ENCODE measurements at places on chromosomes 1 and 21.

DNA sequence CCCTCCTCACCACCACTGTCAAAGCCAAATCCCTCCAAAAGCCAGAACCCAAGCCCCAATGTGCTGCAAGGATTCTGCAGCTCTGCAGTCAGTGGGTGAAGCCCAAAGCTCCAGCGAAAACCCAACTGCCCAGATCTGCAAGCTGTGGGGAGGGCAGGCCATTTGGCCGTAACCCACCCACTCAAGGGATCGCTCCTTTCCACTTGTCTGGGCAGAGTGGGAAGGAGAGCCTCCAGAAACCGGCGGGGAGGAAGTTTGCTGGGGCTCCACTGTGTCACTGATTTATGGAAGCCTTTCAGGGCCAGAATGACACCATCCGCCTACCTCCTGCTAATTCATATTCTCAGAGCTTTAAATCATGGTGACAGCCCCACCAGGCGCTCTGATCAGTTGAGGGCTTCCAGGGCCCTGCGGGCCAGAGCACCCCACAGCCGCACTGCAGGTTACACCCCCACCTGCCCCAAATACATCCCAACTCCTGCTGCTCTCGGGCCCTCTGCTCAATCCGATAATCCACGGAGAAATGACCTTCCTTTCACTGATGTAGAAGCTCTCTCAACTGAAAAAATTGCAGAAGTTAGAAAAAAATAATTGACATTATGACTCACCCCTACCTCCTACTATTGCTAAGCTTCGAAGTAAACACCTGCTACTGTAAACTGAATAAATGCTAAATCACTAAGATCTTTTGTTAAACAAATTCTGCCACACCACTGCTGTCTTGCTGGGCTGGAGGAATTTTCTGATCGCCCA is 40.6 kb upstream of the RAB4A start:
- no peaks in the 10 kb centered on the region for H3K27me3 ChIP-seq
- peak; percentile 14 for DNase-seq
- no peaks in the 10 kb centered on the region for H3K36me3 ChIP-seq

GRCh38 chr1:27455139-27455811 is 34.7 kb downstream of the WASF2 start:
- H3K27ac ChIP-seq = peak overlapping the region; percentile 37
- H3K4me3 ChIP-seq = no peak overlapping the region
- DNase-seq = no peak
- H3K36me3 ChIP-seq = no peaks in the 10 kb centered on the region
- H3K27me3 ChIP-seq = no peaks in the 10 kb centered on the region

DNA sequence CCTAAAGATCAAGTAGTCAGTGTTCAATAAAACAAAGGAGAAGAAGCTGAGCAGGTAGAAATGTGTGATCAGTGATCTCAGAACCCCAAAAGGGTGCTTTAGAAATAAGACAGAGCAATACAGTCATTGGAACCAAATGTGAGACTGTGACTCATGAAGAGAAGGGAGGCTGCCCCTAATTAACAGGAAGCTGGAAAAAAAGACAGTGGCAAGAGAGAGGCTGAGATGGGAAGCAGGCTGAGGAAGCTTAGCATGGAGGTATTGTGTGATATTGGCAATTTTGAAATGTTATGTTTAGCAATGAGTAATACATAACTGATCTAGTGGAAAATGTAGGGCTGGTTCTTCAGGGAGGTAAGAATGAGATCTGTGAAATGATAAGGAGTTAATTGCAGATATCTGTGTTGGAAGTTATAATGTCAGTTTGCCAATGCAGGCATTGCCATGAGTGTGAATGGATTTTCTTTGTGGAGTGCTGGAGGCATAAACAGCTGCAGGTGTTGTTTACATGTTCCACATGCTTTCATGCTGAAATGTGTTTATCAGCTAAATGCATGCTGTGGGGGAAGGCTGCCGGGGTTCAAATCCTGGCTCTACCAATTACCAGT is 90.6 kb upstream of the CACNA1E start:
- DNase-seq = no peak
- no peak overlapping the region for H3K4me3 ChIP-seq
- peaks cover 8% of the 10 kb centered on the region for H3K4me1 ChIP-seq
- H3K27me3 ChIP-seq = no peaks in the 10 kb centered on the region

- peaks cover 32% of the 10 kb centered on the region for H3K4me1 ChIP-seq
- no peak overlapping the region for H3K27ac ChIP-seq
- no peak overlapping the region for H3K4me3 ChIP-seq
- no peaks in the 10 kb centered on the region for H3K27me3 ChIP-seq
- no peak for DNase-seq
- no peaks in the 10 kb centered on the region for H3K36me3 ChIP-seq
Observed at GRCh38 chr1:63618011-63618410, 24.8 kb downstream of the PGM1 start.

GRCh38 chr1:187931776-187932175 is 1103.0 kb downstream of the PLA2G4A start:
- H3K36me3 ChIP-seq = no peaks in the 10 kb centered on the region
- no peak overlapping the region for H3K4me3 ChIP-seq
- no peaks in the 10 kb centered on the region for H3K4me1 ChIP-seq

- no peak overlapping the region for H3K27ac ChIP-seq
- H3K36me3 ChIP-seq = no peaks in the 10 kb centered on the region
- H3K27me3 ChIP-seq = no peaks in the 10 kb centered on the region
- peaks cover 16% of the 10 kb centered on the region for H3K4me1 ChIP-seq
Observed at GRCh38 chr21:42307106-42307505, 8.1 kb downstream of the TFF3 start.

DNA sequence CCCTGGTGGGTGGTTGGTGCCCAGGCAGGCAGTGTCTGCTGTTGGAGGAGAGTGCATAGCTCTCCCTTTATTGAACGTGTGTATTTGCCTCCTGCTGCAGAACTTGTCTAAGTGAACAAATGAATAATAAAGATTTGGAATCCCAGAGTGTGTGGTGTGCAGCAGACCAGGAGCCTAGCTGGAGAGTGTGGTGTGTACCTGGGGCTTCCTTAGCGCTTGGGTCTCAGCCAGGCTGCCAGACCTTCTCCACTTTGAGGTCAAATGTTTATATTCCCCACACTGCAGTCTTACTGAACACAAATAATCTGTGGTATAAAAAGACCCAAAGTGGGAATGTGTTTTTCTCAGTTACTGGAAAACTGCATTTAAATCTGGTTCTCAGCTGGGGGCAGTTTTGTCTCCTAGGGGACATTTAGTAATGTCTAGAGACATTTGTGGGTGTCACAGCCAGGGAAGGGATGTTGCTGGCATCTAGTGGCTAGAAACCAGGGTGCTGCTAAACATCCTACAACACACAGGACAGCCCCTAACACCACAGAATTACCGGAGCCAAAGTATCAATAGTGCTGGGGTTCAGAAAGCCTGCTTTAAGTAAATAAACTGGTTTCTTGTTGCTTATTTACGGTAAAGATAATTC is 23.6 kb downstream of the SLC37A1 start:
- peaks cover 3% of the 10 kb centered on the region for H3K4me1 ChIP-seq
- H3K27ac ChIP-seq = no peak overlapping the region
- no peaks in the 10 kb centered on the region for H3K27me3 ChIP-seq
- no peak overlapping the region for H3K4me3 ChIP-seq

DNA sequence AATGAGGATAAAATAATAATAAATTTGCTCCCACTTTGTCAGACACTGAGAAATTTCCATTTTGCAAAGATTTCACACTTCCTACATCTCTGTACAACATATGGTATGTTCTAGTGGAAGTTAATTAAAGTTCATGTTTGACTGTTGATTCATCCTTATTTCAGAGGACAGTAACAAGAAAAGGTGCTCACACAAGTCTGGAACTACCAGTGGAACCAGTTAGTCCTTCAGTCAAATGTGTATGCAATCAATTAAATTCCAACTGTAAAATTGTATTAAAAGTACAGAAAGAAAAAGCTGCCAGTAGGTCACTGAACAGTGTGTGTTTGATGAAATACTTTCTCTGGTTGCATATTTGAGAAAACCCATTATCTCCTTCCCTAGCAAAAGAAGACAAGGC is 496.0 kb upstream of the PKN2 start:
- no peak overlapping the region for H3K4me3 ChIP-seq
- no peak for DNase-seq
- no peaks in the 10 kb centered on the region for H3K27me3 ChIP-seq
- no peaks in the 10 kb centered on the region for H3K36me3 ChIP-seq

- H3K4me3 ChIP-seq = no peak overlapping the region
- peaks cover 21% of the 10 kb centered on the region for H3K4me1 ChIP-seq
- peak overlapping the region; percentile 89 for H3K27ac ChIP-seq
- H3K27me3 ChIP-seq = no peaks in the 10 kb centered on the region
- peak; percentile 85 for DNase-seq
- no peaks in the 10 kb centered on the region for H3K36me3 ChIP-seq
Observed at GRCh38 chr1:234683861-234684632, 74.1 kb upstream of the IRF2BP2 start.

- H3K27ac ChIP-seq = peak overlapping the region; percentile 99
- no peaks in the 10 kb centered on the region for H3K27me3 ChIP-seq
- no peaks in the 10 kb centered on the region for H3K36me3 ChIP-seq
- DNase-seq = peak; percentile 99
- H3K4me3 ChIP-seq = no peak overlapping the region
Observed at GRCh38 chr1:21251773-21252471, 38.3 kb downstream of the ECE1 start.

DNA sequence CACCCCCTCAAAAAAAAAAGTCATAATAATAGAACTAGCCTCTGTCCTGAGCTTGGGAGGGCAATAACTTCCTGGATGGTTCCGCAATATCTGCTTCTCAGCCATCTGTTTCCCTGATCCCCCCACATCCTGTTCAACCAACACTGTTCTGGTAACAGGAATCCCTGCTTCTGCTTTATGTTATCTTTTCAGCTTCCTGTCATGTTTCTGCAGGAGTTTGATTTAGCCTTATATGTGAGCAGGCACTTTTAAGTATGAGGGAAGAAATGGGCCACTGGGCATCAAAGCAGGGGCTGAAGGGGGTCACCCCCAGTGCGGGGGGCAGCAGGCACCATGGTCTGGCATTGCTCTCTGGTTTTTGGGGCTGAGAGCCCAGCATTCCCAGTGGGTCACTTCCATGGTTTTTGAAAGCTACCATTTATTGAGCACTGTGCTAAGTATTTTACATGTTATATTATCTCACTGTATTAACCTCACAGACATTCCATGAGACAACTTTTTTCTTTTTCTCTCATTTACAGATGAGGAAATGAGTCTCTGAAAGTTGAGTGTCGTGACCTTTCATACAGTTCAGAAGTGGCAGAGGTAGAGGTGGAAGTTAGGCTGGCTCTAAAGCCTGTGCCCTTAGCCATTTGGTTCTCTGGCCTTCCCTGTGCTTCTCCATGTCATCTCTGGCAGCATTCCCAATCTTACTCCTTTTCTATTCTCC is 61.9 kb downstream of the DNTTIP2 start:
- no peak overlapping the region for H3K4me3 ChIP-seq
- no peaks in the 10 kb centered on the region for H3K27me3 ChIP-seq
- no peaks in the 10 kb centered on the region for H3K4me1 ChIP-seq
- no peak overlapping the region for H3K27ac ChIP-seq
- no peak for DNase-seq

GRCh38 chr1:183087001-183087400 is 63.8 kb downstream of the LAMC1 start:
- H3K27me3 ChIP-seq = no peaks in the 10 kb centered on the region
- no peak overlapping the region for H3K27ac ChIP-seq
- H3K4me3 ChIP-seq = no peak overlapping the region
- H3K36me3 ChIP-seq = no peaks in the 10 kb centered on the region
- DNase-seq = no peak

DNA sequence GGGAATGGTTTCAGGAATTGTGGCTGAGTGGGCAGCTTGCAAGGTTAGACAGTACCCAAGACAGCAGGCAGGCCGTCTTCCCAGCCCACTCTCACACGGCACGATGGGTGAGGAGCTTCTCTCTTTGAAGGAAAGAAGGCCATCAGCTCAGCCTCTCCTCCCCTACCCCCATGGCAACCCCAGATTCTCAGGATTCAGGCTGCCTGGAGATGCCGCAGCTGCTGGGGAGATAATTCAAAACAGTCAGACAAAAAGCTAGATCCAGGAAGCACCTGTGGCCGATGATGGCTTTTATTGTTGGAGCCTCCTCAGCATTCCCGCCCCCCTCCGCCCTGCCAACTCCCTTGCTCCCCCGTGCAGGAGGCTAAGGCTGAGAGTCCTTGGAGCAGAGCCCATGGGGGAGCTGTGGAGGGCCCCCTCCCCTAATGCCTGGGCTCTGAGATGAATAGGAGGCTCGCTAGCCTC is 220.5 kb downstream of the TRABD2B start:
- H3K4me3 ChIP-seq = no peak overlapping the region
- no peaks in the 10 kb centered on the region for H3K27me3 ChIP-seq
- no peaks in the 10 kb centered on the region for H3K36me3 ChIP-seq
- H3K27ac ChIP-seq = no peak overlapping the region

DNA sequence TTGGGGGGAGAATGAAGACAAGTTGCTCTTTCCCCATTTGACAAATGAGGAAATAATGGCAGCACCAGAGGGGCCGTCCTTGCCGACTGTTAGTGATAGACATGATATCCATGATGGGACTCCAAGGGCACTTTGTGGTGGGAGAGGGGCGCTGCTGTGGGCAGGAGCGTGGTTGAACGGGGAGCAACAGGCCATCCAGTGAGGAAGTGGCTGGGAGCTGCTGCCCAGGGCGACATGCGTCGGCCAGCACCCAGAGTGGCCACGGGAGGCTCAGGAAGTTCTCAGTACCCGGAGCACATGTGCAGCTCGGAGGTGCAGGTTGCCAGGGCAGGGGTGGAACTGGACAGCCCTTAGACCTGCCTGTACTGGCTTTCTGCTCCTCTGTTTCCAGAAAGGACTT is 71.0 kb downstream of the SLC35F3 start:
- DNase-seq = no peak
- no peak overlapping the region for H3K27ac ChIP-seq
- no peaks in the 10 kb centered on the region for H3K4me1 ChIP-seq
- no peaks in the 10 kb centered on the region for H3K27me3 ChIP-seq
- H3K4me3 ChIP-seq = no peak overlapping the region

- H3K4me1 ChIP-seq = no peaks in the 10 kb centered on the region
- no peaks in the 10 kb centered on the region for H3K27me3 ChIP-seq
- no peak overlapping the region for H3K27ac ChIP-seq
- no peaks in the 10 kb centered on the region for H3K36me3 ChIP-seq
- H3K4me3 ChIP-seq = no peak overlapping the region
Observed at GRCh38 chr1:65866439-65866838, 73.7 kb downstream of the PDE4B start.

GRCh38 chr1:119544165-119544762 is 37.3 kb downstream of the HSD3B1 start:
- no peaks in the 10 kb centered on the region for H3K27me3 ChIP-seq
- peaks cover 37% of the 10 kb centered on the region for H3K4me1 ChIP-seq
- no peak for DNase-seq
- H3K36me3 ChIP-seq = no peaks in the 10 kb centered on the region
- no peak overlapping the region for H3K27ac ChIP-seq
- H3K4me3 ChIP-seq = no peak overlapping the region

- H3K4me1 ChIP-seq = no peaks in the 10 kb centered on the region
- no peaks in the 10 kb centered on the region for H3K27me3 ChIP-seq
Observed at GRCh38 chr1:202235856-202236837, 42.5 kb downstream of the LGR6 start.

- no peak overlapping the region for H3K4me3 ChIP-seq
- no peaks in the 10 kb centered on the region for H3K27me3 ChIP-seq
- peaks cover 3% of the 10 kb centered on the region for H3K4me1 ChIP-seq
- no peaks in the 10 kb centered on the region for H3K36me3 ChIP-seq
Observed at GRCh38 chr1:246445503-246445902, 61.6 kb downstream of the SMYD3 start.

GRCh38 chr1:150182247-150182646 is 32.5 kb downstream of the PLEKHO1 start:
- no peak overlapping the region for H3K4me3 ChIP-seq
- peaks cover 9% of the 10 kb centered on the region for H3K4me1 ChIP-seq
- H3K36me3 ChIP-seq = no peaks in the 10 kb centered on the region
- H3K27me3 ChIP-seq = no peaks in the 10 kb centered on the region
- no peak overlapping the region for H3K27ac ChIP-seq
- DNase-seq = no peak

GRCh38 chr1:197464044-197464443 is 196.0 kb downstream of the CRB1 start:
- H3K36me3 ChIP-seq = no peaks in the 10 kb centered on the region
- H3K27ac ChIP-seq = no peak overlapping the region
- no peaks in the 10 kb centered on the region for H3K27me3 ChIP-seq
